Mesendoderm (in vitro differentiated cells): ENCODE measurements at places on chromosomes 4 and X.

DNA sequence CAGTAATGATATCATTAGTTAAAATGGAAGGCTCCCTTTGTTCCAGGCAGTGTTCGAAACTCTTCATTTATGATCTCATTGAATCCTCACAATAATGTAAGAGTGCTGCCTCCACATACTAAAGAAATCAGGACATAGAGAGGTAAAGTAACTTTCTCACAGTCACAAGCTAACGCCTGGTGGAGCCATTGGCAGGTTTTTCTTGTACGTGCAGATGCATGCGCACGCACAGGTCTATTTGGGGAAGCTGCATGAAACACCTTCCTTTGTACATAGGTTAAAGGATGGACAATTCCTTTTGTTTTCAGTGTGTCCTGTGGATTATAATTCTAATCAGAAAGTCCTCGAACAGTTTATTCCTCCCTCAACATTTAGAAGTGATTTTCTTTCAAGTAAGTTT lies 176.2 kb downstream of the RAPGEF2 start:
- no peak for DNase-seq

GRCh38 chr4:2320152-2320551 lies 58.2 kb upstream of the MXD4 start:
- DNase-seq, result no peak

DNA sequence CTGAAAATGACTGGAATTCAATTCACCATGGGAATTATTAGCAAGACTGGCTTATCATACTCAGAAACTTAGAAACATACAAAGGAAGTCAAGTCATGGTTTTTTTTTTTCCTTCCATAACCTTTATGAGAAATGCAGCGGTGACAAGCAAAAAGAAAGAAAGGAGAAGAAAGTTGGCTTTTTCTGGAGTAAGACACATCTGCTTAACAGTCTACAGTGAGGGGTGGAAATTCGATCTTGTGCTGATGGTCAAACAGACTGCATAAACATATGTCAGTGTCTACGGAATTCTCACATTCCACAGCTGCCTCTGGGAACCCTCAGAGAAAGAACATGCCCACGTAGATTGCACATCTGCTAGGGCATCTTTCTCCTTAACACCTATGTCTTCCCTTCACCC lies 54.6 kb downstream of the PROM1 start:
- DNase-seq, result peak; percentile 78

DNA sequence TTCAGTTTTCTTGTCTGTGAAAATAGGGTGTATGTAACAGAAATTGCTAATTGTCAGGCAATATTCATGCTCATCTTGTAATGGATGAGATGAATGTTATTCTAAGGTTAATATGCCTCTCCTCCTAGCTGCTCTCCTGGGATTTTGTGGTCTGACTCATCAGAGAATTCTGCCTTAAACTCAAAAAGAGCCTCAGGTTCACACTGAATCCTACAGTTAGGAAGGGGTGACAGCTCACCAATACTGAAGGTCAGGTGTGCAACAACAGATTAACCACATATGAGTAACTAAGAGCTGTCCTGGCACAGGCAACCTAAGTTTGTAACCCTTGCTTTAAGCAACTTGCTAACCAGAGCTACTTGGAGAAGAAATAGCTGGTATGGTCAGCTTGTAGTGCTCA lies 197.7 kb downstream of the SPATA18 start:
- DNase-seq, result no peak

GRCh38 chr4:88660446-88661294 lies 37.0 kb downstream of the NAP1L5 start:
- no peak for DNase-seq

GRCh38 chr4:22824091-22824490 lies 131.4 kb downstream of the GBA3 start:
- DNase-seq, result no peak

GRCh38 chr4:110306303-110306702 lies 107.9 kb upstream of the ELOVL6 start:
- DNase-seq, result no peak

GRCh38 chr4:146998157-146998556 lies 52.5 kb upstream of the TTC29 start:
- DNase-seq, result no peak

- DNase-seq, result no peak
These were observed 373.5 kb upstream of the ARX start for GRCh38 chrX:25389266-25389665.

DNA sequence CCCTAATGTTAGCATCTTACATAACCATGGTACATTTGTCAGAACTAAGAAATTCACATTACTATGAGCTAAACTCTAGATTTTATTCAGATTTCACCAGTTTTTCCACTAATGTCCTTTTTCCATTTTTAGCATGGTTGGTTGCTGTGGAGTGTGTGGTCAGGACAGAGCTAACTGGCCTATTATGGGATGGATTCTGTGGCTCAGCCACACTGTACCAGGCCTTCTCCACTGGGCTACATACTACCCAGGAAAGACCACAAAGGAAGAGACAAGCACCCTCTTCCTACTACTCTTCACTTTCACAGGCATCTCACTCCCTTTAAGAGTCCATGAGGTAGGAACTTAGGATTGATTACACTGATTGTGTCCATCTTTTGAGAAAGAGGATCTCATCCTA lies 67.4 kb downstream of the ZNF827 start:
- no peak for DNase-seq

DNA sequence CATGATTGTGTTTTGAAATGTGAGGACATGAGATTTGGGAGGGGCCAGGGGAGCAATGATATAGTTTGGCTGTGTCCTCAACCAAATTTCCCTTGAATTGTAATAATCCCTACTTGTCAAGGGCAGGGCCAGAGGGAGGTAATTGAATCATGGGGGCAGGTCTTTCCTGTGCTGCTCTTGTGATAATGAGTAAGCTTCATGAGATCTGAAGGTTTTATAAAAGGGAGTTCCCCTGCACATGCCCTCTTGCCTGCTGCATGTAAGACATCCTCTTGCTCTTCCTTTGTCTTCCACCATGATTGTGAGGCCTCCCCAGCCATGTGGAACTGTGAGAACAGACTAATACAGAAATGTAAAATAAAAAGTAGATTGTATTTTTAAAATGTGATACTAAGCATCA lies 1294.9 kb downstream of the ADGRL3 start:
- no peak for DNase-seq

DNA sequence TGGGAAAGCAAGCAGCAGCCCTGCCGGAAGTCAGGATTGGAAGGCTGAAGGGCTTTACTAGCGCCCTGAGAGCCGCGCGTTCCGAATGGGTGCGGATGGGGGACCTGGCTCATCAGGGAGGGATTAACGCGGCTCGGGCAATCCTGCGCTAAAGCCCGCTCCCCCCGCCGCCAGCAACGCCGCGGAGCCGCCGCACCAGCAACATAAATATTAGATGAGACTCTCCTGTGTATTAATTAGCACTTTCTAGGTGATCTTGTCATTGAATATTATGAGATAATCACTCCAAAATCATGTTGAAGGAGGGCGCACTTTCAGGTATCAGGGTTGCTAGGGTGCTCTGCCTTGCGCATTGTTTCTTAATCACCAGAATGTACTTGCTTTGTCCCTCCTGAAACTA lies 357.2 kb upstream of the FAM241A start:
- peak; percentile 61 for DNase-seq

DNA sequence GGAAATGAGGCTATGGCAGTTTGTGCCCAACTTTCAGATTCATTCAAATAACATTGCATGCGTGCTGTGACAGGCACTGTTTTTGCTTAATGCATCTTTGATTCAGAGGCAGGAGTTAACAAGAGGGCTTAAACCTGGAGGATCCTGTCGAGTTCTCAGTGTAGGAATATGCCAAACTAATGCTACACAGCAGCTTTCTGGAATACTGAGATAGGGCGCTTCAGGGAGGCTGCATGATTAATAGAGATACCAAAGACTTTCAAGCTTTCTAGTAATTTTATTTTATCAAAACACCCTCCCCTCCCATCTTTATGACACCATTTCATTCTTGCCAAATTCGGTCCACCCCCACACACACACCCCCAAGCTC lies 636 bp upstream of the TIMM8A start:
- DNase-seq, result no peak

GRCh38 chr4:11824566-11824965 lies 395.9 kb upstream of the HS3ST1 start:
- DNase-seq, result no peak

DNA sequence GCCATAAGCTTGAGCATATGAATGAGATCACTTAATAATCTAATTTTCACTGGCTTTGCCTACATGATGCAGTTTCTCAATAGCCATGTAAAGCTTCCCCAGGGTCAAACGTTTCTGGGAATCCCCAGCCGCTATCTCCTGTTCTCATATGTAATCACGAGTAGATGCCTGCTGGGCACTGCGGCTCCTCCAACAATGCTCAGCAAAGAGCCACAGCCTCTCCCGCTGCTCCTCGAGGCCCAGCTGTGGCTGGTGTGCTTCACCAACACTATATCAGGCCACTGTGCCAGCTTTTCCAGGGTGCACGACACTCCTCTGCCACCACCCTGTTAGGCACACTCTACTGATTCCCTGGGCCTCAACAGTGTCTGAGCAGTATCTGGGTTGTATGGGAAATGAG lies 78.3 kb upstream of the RASGEF1B start:
- DNase-seq, result no peak

- DNase-seq, result no peak
These were observed 3.2 kb downstream of the THAP9 start for GRCh38 chr4:82903737-82904136.

DNA sequence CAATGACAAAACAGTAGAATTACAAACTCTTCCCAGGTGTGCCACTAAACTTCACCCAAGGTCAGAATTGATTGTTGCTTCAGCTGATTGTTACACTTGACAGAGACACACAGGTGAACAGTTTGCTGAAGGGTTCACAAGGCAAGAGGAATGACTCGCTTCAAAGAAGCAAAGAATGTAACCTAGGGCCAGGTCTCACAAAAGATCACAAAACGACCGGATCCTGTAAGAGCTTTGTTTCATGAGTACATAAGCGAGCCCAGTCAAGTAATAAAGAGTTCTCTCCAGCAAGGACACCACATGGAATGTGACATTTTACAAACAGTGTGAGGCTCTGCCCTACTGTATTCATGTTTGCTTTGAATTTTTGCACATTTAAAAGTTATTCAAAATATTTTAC lies 9.1 kb downstream of the LNX1 start:
- DNase-seq, result no peak

DNA sequence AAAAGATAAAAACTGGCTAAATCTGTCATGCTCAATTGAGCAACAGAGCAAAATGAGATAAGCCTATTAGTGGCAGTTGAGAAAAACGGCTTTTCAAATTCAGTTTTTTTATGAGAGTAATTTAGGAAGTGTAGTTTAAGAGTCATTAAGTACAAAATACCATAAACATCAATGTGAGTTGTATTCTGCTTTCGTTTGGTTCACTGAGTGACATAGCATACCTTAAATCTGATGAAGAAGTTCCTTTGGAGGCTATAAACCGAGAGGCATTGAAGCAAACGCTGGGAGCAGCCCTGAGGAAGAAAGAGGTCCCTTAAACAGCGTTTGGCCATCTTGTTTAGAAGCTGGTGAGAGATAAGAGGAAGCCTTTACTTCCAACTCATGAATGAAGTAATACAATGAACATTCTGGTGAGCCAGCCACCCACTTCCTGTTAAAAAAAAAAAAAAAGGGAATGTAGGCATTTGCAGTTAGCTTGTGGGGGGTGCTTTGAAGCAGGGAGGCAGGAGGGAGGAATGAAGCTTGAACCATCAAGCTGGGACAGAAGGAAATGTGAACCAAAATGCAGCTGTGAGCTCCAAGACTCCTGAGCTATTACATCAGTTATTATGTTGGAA lies 132.3 kb downstream of the ZNF330 start:
- DNase-seq, result peak; percentile 87

DNA sequence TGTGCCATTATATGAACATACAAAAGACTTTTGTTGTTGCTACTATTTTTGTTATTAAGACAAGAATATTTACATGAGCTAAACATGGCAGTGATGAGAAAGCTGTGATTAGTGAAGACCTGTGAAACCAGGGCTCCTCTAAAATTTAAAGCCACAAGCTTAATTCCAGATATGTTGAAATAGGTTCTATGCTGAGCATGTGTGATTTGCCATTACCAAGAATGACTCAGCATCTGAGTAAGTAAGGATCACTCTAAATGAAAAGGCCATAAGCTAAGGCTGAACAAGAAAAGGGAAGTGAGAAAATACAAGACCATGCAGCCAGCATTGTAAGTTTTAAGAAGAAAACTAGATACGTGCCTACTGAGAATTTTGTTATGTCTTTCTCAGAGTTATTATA lies 75.9 kb upstream of the CAMK2D start:
- peak; percentile 59 for DNase-seq

DNA sequence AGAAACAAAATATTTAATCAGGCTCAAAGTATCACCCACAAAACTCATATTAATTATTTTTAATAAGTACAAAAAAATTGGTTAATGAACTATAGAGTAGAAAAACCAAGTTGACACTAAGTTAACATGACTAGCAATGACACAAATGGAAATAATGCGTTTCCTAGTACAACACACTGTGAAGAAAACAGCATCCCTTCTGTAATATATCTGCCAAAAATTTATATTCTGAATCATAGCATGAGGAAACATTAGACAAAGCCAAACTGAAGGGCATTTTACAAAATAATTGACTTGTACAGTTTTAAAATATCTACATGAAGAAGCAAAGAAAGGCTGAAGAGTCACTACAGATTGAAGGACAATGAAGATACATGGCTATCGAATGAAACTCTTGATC lies 477.6 kb upstream of the INTU start:
- no peak for DNase-seq

DNA sequence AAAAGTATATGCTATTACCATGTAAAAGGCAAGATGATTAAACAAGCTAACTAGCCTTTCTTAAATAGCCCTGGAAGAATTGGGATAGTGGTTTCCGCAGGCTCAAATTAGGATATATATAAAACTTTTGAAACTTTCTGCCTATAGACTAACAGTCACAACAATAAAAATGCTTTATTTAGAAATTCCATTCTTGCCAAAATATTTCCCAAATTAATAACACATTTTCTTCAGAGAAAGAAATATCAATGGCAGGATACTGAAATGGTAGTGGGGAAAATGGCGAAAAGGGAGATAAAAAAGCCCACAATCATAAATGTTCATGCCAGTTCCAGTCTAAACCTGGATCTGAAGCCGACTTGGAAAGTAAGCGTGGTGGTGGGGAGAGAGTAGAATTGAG lies 56.0 kb downstream of the MAD2L1 start:
- DNase-seq, result no peak

GRCh38 chr4:83372931-83373330 lies 38.3 kb upstream of the HPSE start:
- DNase-seq, result no peak

DNA sequence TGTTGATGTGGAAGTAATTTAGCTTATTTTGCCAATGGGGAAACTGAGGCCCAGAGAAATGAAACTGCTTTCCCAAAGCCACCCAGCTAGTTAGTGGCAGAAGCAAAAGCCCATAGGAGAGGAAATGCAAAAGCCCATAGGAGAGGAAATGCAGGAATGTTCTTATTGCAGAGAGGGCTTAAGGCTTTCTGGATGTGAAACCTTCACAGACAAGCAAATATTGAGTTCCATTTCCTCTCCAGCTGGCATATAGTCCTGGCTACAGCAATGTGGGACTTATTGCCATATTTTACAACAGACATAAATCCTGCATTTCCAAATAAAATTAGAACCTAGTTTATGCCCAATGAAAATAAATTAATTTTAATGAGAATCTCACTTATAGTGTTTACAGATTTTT lies 69.7 kb downstream of the TMEM154 start:
- peak; percentile 50 for DNase-seq

GRCh38 chr4:9996319-9997110 lies 24.8 kb downstream of the SLC2A9 start:
- DNase-seq, result no peak
